ENCODE measurements at places on chromosomes 1 and 21.
A peak's percentile ranks its signal among the peaks of the same experiment; 100 is the strongest.

- no peak for DNase-seq
These were observed 12.7 kb upstream of the C1orf159 start for GRCh38 chr1:1128454-1129139.

GRCh38 chr1:245942856-245943255, 564.2 kb downstream of the SMYD3 start:
- peak; percentile 2 for DNase-seq

- DNase-seq, result no peak
These were observed 11.8 kb upstream of the RASSF5 start for GRCh38 chr1:206495493-206496046.

- DNase-seq, result no peak
These were observed 512 bp downstream of the FBLIM1 start for GRCh38 chr1:15758953-15759661.

GRCh38 chr1:42422737-42423136, 33.1 kb downstream of the ZMYND12 start:
- DNase-seq, result no peak

GRCh38 chr1:224168859-224169380, 14.1 kb upstream of the DEGS1 start:
- peak; percentile 73 for DNase-seq

DNA sequence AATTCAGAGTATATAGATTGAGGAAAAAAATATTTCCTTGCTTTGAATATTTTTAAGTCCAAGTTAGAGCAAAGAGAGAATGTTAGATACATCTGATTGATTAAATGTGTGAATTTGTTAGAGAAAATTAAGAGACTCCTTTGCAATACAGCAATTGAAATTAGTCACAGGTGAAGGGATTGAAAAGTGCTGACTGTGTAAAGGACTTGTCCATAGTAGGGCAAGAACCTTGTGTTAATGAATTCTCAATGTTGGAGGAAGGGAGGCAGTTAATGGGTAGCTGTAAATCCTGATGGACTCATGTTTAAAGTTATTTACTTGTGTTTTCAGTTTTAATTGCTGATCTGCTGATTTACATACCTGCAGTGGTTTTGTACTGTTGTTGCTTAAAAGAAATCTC, 38.6 kb downstream of the ALG6 start:
- no peak for DNase-seq

- DNase-seq, result no peak
These were observed 19.7 kb downstream of the ENSA start for GRCh38 chr1:150609732-150610131.

GRCh38 chr1:166822385-166822784, 16.9 kb upstream of the POGK start:
- no peak for DNase-seq

- no peak for DNase-seq
These were observed 74.3 kb upstream of the RUNX3 start for GRCh38 chr1:25004355-25004754.

DNA sequence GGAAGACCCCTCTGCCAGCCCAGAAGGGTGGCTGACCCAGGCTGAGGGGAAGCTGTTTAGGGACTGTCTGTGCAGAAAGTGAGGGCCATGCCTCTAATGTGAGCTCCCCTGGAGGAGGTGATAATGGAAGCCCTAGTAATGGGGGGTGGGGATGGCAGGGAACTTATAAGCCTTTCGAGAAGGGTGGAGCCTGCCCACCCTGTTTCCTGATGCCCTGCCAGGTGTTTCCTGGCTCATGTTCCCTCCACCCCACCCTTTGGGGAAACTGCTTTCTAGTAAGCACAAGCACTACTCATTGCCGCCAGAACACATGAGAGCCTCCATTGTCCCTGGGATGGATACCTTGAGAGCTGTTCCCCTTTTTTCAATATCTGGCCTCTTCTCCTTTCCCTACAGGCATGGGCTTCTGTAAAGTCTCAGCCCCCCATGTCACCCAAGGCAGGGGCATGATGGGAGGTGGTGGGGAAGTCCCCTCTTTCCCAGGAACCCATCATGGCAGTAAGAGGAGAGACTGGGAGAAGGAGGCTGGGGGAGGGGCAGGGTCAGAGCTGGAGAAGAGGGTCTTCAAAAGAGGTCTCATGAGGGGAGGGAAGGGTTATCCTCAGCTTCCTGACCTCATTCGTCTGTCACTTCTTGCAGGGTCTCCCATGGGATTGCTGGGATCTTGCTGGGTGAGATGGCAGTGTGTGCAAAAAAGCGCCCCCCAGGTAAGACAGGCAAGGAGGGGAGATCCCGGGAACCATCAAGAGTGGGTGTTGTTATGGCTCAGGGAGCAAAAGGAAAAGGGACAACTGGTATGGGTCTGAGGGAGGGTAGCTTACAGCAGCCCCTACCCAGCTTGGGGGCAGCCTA, 2.4 kb downstream of the ATP8B2 start:
- DNase-seq, result peak; percentile 45

DNA sequence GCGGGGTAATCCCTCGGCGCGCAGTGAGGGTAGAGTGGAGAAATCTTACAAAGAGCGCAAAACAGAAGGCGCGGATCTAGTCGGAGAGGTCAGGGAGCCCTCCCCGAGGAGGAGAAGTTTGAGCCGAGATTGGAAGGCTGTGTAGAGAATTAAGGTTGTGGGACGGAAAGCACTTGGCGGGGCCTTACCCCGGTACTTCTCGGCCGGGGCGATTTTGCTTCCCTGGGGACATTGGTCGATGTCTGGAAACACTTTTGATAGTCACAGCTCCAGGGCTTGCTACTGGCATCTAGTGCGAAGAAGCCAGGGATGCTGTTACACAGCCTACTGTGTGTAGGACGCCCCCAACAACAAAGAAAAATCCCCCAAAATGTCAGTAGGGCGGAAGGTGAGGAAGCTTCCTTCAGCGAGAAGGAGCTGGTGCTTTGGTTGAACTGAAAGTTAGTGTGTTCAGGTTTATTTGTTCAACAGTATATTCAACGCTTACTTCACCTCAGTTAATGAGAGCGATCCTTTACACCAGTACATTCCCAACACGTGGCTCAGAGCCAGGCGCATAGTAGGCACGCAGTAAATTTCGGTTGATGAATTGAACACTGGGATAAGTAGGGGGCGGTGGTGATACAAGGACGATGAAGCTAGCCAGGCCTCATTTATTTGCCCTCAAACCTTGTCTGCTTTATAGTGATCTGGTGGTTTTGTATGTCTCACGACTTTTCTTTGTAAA, 807 bp downstream of the CEP85 start:
- DNase-seq, result peak; percentile 19

DNA sequence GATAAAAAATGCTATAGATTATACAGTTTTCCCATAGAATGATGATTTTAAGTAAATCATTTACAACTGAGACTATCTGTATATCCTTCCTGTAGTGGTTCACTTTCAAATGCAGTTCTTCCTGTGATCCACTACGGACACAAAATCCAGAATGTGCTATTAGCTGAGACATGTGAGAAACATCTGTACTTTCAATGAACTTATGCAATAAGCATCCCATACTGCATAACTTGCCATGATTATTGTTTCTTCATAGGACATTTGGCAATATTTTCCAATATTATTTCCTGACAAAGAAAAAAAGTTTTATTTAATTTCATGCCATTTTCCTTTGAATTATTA, 83.5 kb upstream of the PRDX6 start:
- no peak for DNase-seq

GRCh38 chr1:205249651-205250050, 21.9 kb downstream of the TMCC2 start:
- no peak for DNase-seq
